CD8-positive, alpha-beta memory T cell (primary cell): ENCODE measurements at places on chromosomes 5 and 9.

DNA sequence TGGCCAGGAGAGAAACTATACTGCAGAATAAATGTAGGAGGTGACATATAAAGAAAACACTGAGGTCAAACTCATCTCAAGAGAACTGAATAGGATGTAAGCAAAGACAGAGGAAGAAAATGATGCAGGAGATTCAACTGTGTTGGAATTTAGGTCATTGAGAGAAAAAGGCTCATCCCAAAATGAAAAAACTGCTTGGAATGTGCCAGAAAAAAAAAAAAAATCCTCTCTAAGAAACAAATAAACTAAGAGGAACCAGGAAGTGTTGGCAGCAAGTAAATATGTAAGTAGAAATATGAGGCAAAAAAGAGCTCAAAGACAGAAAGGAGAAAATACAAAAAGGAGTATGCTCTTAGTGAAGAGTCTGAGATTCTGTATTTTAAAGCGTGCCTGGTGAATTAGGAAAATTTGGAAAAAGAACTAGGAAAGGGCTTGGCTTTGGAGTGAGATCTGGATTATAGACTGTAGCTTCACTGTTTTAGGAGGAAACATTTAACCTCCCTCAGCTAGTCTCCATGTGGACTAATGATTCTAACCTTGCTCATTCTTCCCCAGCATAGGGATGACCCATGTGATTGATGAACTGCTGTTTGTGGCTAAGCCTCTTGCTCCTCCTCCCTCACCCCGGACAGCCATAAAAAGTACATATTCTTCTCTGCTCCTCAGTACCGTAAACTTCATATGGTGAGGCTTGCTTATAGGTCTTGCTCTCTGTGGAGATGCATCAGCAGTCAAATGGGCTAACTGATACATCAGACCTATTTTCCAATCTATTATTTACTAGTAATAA is 185.6 kb upstream of the POU5F2 start:
- H3K4me1 ChIP-seq, result no peaks in the 10 kb centered on the region
- no peaks in the 10 kb centered on the region for H3K36me3 ChIP-seq
- no peak for DNase-seq
- no peak overlapping the region for H3K27ac ChIP-seq

- no peaks in the 10 kb centered on the region for H3K36me3 ChIP-seq
- H3K27ac ChIP-seq, result no peak overlapping the region
- H3K4me1 ChIP-seq, result no peaks in the 10 kb centered on the region
- H3K4me3 ChIP-seq, result no peak overlapping the region
- H3K27me3 ChIP-seq, result no peaks in the 10 kb centered on the region
Measured at GRCh38 chr9:19136129-19136528, 8.8 kb upstream of the PLIN2 start.

- DNase-seq, result no peak
- no peaks in the 10 kb centered on the region for H3K4me1 ChIP-seq
- no peak overlapping the region for H3K27ac ChIP-seq
- no peak overlapping the region for H3K4me3 ChIP-seq
Measured at GRCh38 chr5:67681703-67682102, 485.1 kb upstream of the CD180 start.

DNA sequence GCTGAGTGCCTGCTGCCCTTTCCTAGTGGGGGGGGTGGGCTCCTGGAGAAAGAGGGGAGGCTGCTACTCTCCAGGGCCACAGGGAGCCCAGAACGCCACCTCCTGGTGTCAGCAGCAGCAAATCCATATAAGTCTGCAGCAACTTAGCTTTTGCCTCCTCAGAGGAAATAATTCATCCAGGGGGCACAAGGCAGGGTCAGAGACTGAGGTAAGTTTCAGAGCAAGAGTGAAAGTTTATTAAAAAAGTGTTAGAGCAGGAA is 4.0 kb upstream of the CLPTM1L start:
- no peak overlapping the region for H3K27ac ChIP-seq
- no peaks in the 10 kb centered on the region for H3K36me3 ChIP-seq
- no peak for DNase-seq

GRCh38 chr5:175567954-175568353 is 89.6 kb downstream of the SFXN1 start:
- no peaks in the 10 kb centered on the region for H3K4me1 ChIP-seq
- no peak for DNase-seq
- peaks cover 10% of the 10 kb centered on the region for H3K27me3 ChIP-seq
- H3K27ac ChIP-seq, result no peak overlapping the region
- H3K36me3 ChIP-seq, result no peaks in the 10 kb centered on the region

GRCh38 chr5:59367791-59368394 is 525.6 kb downstream of the PDE4D start:
- H3K36me3 ChIP-seq, result no peaks in the 10 kb centered on the region
- peak; percentile 8 for DNase-seq
- no peak overlapping the region for H3K4me3 ChIP-seq
- H3K27ac ChIP-seq, result no peak overlapping the region
- H3K4me1 ChIP-seq, result no peaks in the 10 kb centered on the region

DNA sequence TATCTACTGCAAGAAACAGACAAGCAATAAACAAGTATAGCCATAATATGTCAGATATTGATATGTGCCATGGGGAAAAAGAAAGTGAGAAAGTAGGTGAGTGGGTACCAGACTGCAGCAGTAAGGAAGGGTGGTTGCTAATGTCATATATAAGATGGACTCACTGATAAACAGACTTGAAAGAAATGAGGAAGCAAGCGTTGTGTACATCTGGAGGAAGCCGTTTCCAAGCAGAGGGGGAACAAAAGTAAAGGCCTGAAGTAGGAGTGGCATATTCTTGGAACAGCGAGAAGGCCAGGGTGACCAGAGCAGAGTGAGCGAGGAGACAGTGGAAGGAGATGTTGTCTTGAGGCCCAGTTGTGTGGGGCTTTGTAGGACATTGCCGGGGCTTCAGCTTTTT is 142.2 kb upstream of the MAP3K1 start:
- H3K36me3 ChIP-seq, result no peaks in the 10 kb centered on the region
- no peak for DNase-seq
- peaks cover 34% of the 10 kb centered on the region for H3K4me1 ChIP-seq
- no peak overlapping the region for H3K4me3 ChIP-seq
- no peaks in the 10 kb centered on the region for H3K27me3 ChIP-seq

GRCh38 chr5:90888511-90889324 is 330.1 kb downstream of the ADGRV1 start:
- no peak overlapping the region for H3K27ac ChIP-seq
- H3K36me3 ChIP-seq, result no peaks in the 10 kb centered on the region
- no peaks in the 10 kb centered on the region for H3K4me1 ChIP-seq
- no peaks in the 10 kb centered on the region for H3K27me3 ChIP-seq

GRCh38 chr9:16925426-16925825 is 55.0 kb upstream of the BNC2 start:
- no peak overlapping the region for H3K4me3 ChIP-seq
- no peak overlapping the region for H3K27ac ChIP-seq
- no peaks in the 10 kb centered on the region for H3K4me1 ChIP-seq
- H3K36me3 ChIP-seq, result no peaks in the 10 kb centered on the region
- DNase-seq, result no peak
- H3K27me3 ChIP-seq, result no peaks in the 10 kb centered on the region

DNA sequence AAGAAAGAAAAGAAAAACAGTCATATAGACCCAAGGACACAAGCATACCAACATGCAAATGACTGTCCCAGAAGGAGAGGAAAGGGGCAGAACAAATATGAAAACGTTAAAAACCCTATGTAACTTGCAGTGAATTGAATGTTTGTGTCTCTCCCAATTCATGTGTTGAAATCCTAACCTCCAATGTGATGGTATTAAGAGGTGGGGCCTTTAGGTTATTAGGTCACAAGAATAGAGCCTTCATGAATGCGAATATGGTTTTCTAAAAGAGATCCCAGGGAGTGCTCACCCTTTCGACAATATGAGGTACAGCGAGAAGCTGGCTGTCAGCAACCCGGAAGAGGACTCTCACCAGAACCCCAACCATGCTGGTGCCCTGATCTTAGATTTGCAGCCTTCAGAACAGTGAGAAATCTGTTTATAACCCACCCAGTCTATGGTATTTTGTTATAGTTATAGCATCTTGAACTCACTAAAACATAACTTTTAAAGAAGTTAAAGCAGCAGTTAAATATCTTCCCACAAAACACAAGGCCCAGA is 14.0 kb downstream of the HNRNPAB start:
- H3K27me3 ChIP-seq, result no peaks in the 10 kb centered on the region
- H3K4me1 ChIP-seq, result no peaks in the 10 kb centered on the region
- no peak overlapping the region for H3K4me3 ChIP-seq
- DNase-seq, result no peak

- H3K4me3 ChIP-seq, result peak overlapping the region; percentile 78
- H3K4me1 ChIP-seq, result no peaks in the 10 kb centered on the region
- no peaks in the 10 kb centered on the region for H3K36me3 ChIP-seq
- peaks cover 3% of the 10 kb centered on the region for H3K27me3 ChIP-seq
- no peak overlapping the region for H3K27ac ChIP-seq
- no peak for DNase-seq
Measured at GRCh38 chr9:104927216-104927911, 591 bp downstream of the ABCA1 start.

- H3K27me3 ChIP-seq, result no peaks in the 10 kb centered on the region
- peaks cover 6% of the 10 kb centered on the region for H3K4me1 ChIP-seq
- no peak overlapping the region for H3K27ac ChIP-seq
- no peak for DNase-seq
Measured at GRCh38 chr5:50606179-50606578, 60.3 kb upstream of the PARP8 start.

DNA sequence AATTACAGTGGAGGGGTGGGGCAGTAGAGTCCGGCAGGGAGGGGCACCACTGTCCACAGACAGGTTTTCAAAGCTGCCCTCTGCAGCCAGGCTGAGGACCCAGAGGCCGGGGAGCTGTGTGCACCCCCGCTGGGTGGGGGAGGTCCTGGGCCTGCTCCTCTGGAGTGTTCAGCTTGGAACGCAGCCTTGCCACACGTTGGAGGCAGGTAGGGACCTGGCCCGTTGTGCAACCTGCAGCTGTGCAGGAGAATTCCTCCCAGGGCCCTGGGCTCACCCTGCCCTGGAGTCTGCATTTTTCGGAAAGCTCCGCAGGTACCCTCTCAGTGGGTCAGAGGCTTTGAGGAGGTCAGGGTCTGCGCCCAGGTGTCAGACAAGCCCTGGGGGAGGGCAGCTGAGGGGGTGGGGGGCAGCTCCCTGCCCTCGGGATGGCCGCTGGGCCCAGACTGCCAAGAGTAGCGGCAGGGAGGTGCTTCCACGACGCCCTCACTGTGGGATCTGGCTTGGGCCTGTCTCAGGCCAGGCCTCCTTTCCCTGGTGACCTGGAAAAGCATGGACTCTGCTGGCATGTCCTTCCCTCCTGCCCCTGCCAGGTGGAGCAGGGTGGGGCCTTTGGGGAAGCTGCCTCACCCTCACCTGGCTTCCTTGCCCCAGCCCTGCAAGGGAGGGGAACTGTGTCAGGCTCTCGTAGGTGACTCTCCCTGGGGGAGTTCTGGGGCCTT is 29.5 kb downstream of the RXRA start:
- no peaks in the 10 kb centered on the region for H3K27me3 ChIP-seq
- H3K36me3 ChIP-seq, result no peaks in the 10 kb centered on the region
- H3K4me3 ChIP-seq, result no peak overlapping the region

- no peak for DNase-seq
- H3K36me3 ChIP-seq, result no peaks in the 10 kb centered on the region
- peaks cover 22% of the 10 kb centered on the region for H3K27me3 ChIP-seq
Measured at GRCh38 chr5:39426746-39427105, 1.9 kb upstream of the DAB2 start.

- H3K36me3 ChIP-seq, result no peaks in the 10 kb centered on the region
- no peaks in the 10 kb centered on the region for H3K27me3 ChIP-seq
- no peak overlapping the region for H3K4me3 ChIP-seq
- DNase-seq, result no peak
Measured at GRCh38 chr9:37220971-37221370, 100.6 kb downstream of the ZCCHC7 start.

- H3K27me3 ChIP-seq, result no peaks in the 10 kb centered on the region
- no peak overlapping the region for H3K4me3 ChIP-seq
- H3K27ac ChIP-seq, result no peak overlapping the region
- no peak for DNase-seq
Measured at GRCh38 chr5:124729720-124730359, 16.6 kb downstream of the ZNF608 start.

GRCh38 chr9:12923468-12924009 is 148.7 kb downstream of the LURAP1L start:
- no peak for DNase-seq
- H3K27me3 ChIP-seq, result no peaks in the 10 kb centered on the region
- no peaks in the 10 kb centered on the region for H3K4me1 ChIP-seq

GRCh38 chr9:109258481-109259302 is 62.2 kb downstream of the EPB41L4B start:
- H3K27ac ChIP-seq, result no peak overlapping the region
- H3K27me3 ChIP-seq, result no peaks in the 10 kb centered on the region

DNA sequence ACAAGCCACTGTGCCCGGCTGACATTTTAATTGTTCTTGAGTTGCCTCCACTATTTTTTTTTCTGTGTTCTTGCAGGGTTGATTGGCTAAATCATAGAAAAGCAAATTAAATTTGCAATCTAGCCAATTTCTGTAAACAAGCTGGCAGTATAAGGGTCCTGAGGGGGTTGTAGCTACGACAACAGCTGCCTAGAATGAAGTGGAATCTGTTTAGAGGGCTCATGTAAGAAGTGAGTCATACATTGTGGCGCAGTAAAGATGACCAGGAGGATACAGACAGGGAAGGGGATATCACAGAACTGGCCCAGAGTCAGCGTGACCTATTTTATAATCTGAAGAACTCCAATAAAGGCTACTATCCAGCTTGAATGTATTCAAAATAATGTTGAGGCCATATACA is 82.2 kb upstream of the TLE1 start:
- no peaks in the 10 kb centered on the region for H3K27me3 ChIP-seq
- no peaks in the 10 kb centered on the region for H3K4me1 ChIP-seq
- no peak overlapping the region for H3K4me3 ChIP-seq
- no peak overlapping the region for H3K27ac ChIP-seq
